HS-27A (cell line): ENCODE measurements at places on chromosomes 2 and 18.

DNA sequence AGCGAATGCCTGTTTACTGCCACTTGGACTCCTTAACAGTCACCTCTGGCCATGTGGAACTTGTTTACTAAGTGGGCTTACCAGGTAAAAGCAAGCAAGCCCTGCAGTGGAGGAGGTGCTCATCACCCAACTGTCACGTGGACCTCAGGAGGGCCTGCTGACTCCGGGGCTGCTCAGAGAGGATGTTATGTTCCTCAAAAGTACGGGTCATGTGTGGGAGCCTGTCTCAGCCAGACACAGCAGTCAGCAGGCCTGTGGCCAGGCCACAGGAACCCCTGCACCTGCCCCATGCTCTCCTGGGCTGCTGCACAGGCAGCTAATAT is 36.2 kb downstream of the AMER3 start:
- no peak for DNase-seq

- no peak for DNase-seq
Observed at GRCh38 chr18:6543330-6543908, 128.7 kb upstream of the L3MBTL4 start.

DNA sequence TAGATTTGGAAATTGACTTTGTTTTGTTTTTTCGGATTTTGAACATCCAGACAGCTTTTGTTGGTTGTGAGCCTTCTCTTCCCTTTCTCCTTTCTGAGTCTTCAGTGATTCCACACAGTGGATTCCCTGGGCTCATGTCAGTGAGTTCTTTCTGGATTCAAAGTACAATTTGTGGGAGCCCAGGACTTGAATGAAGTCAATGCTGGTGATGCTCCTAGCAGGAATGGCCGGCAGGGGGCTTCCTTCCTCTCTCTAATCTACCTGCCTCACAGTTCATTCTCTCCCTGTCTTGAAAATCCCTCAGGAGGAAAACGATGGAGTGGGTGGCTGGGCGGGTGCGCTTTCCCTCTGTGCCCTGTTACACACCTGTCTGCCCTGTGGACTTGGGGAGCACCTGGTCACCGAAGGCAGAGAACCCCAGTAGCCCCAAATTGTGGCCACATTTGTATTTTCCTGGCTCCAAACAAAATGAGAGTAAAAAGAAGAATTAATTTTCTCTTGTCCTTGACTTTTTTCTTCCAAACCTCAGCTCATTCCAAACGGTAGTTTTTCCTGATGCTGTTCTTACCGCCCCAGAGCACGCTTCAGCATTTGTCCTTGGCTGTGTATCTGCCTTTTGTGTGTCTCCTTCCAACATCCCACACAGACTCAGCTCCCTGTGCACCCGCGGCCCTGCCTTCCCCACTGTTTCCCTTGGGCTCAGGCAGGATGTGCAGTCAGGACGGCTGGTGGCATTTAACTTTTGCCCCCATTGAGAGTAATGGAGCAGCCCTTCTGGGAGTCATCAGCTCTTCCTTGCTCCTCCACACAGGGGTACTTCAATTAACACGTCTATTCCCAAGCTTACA is 86.6 kb downstream of the MARCO start:
- peak; percentile 30 for DNase-seq

DNA sequence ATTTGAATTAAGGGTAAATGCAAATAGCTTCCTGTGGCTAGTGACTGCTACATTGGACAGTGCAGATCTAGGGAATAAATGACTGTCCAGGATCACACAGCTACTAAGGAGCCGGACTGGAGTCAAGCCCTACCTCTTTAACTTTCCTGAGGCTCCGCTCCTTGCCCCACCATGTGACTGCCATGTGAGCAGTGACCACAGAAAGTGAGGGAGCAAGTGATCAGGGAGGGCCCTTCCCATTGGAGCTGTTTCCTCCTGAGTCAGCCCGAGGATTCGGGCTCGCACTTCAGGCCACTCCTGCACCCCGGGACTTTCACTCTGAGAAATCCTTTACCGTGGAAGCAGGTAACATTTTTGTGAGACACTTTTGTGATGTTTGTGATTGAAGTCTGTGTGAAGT is 198.0 kb downstream of the ANKRD30B start:
- DNase-seq = peak; percentile 41

- DNase-seq = peak; percentile 30
Observed at GRCh38 chr2:170022692-170023091, 155.3 kb upstream of the MYO3B start.

DNA sequence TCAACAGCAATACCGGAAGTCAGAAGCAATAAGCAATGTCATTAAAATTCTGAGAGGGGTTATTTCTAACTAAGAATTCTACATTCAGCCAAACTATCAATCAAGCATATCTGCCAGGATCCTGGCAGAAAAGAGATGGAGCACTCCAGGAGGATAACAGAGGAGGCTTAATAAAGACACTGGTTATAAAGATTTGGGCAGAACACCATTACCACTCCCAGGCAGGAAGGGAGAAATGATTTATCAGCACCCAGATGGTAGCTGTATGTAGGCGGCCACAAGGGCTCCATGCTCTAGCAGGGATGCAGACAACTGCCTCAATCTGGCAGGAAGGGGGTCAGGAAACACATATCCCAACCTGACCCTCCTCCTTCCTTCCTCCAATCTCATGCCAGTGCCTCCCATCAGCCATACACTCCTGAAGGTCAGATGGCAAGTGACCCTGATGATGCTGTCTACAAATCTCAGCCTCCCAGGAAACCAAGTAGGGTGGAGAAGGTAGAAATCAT is 20.5 kb upstream of the TNFAIP6 start:
- DNase-seq = no peak

DNA sequence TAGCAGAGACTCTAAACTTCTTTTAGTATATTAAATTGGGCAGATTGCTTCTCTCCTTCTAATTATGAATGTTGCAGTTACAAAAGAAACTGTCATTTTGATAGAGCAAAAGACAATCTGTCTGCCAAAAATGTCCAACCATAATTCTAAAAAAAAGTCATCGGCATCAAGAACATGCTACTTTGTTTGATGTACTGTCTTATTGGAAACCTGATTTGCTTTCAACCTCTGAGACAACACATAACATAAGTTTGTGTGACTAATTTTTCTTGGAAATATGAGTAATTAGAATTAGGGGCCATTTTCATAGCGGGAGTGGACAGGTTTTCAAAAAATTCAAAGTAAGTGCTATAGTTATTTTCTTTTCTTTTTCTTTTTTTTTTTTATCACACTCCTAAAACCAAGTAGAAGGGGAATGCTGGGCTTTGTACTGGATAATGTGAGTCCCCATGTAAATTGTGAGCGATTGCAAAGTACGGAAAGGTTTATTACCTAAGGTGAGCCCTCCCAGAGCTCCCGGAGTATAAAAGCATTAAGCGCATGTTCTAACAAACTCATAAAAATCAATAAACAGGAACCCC is 59.1 kb downstream of the ZEB2 start:
- DNase-seq = no peak

DNA sequence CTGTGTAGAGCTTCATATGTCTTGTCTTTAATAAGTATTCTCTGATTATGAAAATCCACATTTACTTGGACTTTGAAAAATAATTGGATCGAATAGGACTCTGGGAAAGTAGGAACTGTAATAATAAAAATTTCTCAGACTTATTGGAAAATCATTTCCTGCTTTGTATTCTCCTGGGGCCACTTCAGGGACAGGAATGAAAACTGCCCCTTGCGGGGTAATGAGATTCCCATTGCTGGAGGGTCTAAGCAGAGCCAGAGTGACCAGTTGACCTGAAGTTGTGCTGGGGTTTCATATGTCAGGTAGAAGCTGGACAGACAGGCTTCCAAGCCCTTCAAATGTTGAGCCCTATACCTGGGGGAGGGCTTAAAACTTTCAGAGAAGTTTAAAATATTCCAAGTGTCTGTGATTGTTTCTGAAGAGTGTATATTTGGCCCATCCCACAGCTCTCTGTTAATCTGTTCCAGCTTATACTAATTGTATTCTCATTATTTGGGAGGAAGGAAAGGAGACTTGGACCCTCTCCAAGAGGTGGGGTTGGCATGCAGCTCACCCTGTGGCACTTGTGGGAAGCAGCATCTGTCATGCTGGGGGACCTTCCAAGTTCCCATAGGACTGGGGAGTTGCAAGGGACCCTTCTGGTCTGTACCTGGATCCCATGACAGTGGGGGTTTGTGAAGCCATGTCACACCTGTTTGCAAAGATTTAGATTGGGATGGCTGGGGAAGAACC is 268.7 kb upstream of the ATP5MC3 start:
- DNase-seq = no peak

DNA sequence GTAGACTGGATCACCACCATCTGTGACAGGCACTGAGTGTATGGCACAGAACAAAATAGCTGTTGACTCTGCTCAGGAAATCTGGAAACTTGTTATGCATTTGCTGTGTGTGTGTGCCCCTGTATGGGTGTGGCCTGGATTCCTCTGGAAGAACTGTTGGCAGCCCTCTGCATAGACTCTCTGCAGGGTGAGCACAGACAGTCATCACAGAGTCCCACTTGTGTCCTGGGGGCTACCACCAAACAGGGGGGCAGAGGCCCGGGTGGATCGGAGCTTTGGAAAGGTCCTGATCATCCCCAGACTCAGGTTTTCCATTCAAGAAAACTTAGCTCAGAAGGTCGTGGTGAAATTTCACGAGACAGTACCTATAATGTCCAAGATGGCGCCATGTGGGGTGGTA is 258.6 kb downstream of the SOX11 start:
- no peak for DNase-seq

DNA sequence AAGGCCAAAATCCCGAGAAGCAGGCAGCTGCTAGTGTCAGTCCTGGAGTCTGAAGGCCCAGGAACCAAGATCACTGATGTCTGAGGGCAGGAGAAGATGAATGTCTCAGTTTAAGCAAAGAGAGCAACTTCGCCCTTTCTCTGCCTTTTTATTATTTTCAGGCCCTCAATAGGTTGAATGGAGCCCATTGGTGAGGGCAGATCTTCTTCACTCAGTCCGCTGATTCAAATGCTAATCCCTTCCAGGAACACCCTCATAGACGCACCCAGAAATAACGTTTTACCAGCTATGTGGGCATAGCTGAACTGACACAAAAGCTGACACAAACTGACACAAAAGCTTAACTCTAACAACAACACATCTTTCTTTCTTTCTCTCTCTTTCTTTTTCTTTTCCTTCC is 78.0 kb upstream of the KCNJ3 start:
- DNase-seq = no peak

GRCh38 chr2:130798472-130799218 is 38.1 kb upstream of the ARHGEF4 start:
- no peak for DNase-seq

DNA sequence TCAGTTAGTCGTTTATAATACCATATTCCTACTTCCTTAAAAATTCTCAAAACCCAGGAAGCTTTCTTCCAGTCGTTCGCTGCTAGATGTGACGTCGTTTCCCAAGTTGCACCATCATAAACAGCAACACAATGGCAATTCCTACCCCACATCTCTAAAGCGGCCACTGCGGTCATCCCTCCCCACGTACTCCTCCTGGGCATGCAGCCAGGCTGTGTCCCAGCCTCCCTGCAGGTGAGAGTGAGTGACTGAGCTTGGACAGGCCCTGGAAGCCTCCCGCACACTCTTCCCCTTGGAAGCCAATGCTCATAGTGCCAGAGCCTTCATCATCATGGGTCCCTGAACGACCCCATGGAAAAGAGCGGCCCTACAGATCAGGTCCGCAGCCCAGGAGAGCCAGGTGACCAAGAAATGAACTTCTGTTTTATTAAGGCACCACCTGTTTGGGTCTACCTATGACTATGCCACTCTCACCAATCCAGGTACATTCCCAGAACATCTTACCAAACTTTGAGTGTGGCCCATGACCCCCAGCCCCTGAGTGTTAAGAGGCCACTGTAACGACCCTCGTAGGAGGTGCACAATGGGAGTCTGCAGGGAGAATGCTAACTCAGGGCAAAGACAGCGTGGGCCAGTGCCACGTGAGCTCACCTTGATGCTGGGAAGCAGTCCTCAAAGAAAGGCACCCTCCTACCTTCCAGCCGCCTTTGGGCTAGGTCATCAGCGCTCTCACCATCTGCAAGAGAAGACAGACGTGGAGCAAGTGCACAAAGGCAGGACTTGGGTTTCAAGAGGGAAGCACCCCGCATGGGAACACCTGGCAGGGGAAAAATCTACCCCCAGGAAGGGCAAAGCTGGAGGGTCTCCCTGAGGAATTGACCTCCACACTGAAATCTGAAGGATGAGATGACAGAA is 74.7 kb upstream of the RAB6C start:
- no peak for DNase-seq

DNA sequence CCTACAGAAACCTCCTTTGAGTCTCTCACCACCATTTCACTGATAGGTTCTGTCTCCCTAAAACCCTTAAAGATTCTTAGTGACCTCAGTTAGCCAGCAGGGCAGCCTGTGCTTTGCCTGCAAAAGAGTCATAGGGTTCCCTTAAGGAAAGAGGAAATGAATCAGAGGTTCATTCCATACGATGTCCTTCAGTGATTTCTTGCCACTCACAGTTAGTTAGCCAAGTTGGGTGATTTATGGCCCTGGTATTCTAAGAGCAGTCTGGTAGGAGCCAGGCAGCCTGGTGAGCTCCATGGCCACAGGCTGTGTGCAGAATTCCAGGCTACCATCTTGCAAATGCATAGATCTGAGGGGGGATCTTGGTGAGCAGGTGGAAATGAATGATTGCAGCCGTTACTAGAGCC is 18.7 kb upstream of the CCBE1 start:
- DNase-seq = peak; percentile 91

DNA sequence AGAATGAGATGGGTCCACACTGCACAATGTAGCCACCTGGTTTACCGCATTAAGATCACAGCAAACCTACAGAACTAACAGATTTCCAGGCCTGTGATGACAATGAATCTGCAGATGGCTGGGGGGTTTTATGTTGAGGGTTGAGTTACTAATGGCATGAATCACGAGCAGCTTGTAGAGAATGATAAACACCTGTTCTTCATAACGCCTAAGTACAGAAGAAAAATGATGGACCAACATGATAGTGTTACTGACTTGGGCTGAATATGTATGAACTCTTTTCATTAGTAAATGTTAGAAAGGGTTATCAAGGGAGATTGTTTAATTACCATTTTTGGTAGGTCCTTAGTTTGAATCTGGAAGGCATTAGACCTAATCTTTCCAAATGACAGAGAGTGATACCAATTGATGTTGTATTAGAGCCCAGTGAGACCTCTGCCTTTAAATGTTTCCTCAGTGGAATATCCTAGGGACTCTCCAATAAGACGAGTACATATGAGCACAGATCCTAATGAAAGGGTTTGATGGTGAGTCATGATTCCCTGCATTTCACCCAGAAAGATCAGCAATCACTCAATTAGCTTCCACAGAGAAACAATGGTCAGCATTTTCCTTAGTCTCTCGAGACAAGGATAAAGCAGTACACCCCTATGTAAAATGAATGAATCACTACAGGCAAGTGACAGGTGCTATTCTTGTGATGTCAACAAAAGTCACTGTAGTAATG is 243.8 kb downstream of the DLGAP1 start:
- no peak for DNase-seq

DNA sequence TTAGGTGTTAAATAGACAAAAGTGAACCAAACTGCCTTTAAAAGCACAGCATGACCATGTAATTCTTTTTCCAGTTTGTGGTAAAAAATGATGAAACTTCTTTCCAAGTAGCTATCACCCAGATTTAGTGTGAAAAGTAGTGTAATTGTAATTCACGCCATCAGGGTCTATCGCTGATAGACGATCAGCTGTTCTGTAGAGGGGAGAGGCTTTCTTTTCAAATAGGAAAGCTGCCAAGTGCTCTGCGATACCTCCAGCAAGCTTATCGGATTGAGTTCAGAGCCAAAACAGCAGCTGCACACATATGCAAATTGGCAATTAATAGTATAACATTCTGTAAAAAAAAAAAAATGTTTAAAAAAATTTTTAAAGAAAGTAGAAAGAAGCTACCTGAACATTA is 61.9 kb upstream of the PSMD14 start:
- DNase-seq = no peak
